Endodermal cell (in vitro differentiated cells): ENCODE measurements at places on chromosomes 6 and 20. TPM values are rescaled to one million over a fixed set of nuclear protein-coding genes. Genes with fewer than 3 reads are reported as not detected.

GRCh38 chr6:114580882-114581281 lies 238.1 kb upstream of the HS3ST5 start:
- no peaks in the 10 kb centered on the region for H3K4me1 ChIP-seq
- H3K27me3 ChIP-seq: no peaks in the 10 kb centered on the region
- no peak overlapping the region for H3K4me3 ChIP-seq
- no peak for DNase-seq

GRM1 gene
- total RNA-seq: 0.57 and 0.59 TPM in 2 replicates

DNA sequence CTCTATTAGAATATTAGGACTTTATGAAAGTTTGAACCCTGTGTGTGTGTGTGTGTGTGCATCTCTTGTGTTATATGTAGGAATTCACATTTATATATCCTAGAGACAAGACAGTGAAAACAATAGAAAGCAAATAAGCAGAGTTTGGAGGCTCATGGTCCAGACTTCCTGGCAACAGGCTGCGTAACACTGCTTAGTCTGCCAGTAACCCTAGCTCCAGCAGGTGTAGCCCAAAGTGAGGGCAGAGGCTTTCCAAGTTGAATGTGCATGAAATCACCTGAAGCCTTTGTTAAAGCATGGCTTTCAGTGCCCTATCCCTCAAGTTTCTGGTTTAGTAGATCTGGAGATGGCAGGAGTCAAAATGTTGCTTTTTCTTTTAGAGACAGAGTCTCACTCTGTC lies 569.9 kb downstream of the KIF16B start:
- no peaks in the 10 kb centered on the region for H3K36me3 ChIP-seq
- H3K27ac ChIP-seq: no peak overlapping the region
- DNase-seq: no peak
- H3K4me1 ChIP-seq: peaks cover 4% of the 10 kb centered on the region
- H3K4me3 ChIP-seq: no peak overlapping the region

DNA sequence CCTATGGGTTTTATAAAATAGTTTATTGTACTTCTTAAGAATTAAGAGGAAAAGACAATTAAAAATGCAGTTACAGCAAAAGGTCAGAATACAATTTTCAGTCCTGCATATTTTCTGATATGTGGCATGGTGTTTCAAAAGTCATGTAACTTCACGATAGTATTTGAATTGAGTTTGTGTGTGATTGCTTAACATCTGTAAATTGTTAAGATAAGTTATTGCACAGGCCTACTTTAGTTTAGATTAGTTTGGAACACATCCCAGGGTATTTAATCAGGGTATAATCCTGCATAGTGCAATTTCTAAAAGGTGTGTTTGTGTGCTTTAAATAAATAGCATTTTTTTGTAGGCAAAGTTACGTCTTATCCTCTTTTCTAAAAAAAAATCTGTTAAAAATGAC lies 289.6 kb downstream of the RIMS1 start:
- no peaks in the 10 kb centered on the region for H3K4me1 ChIP-seq
- H3K27me3 ChIP-seq: peaks cover 14% of the 10 kb centered on the region
- no peaks in the 10 kb centered on the region for H3K36me3 ChIP-seq

DNA sequence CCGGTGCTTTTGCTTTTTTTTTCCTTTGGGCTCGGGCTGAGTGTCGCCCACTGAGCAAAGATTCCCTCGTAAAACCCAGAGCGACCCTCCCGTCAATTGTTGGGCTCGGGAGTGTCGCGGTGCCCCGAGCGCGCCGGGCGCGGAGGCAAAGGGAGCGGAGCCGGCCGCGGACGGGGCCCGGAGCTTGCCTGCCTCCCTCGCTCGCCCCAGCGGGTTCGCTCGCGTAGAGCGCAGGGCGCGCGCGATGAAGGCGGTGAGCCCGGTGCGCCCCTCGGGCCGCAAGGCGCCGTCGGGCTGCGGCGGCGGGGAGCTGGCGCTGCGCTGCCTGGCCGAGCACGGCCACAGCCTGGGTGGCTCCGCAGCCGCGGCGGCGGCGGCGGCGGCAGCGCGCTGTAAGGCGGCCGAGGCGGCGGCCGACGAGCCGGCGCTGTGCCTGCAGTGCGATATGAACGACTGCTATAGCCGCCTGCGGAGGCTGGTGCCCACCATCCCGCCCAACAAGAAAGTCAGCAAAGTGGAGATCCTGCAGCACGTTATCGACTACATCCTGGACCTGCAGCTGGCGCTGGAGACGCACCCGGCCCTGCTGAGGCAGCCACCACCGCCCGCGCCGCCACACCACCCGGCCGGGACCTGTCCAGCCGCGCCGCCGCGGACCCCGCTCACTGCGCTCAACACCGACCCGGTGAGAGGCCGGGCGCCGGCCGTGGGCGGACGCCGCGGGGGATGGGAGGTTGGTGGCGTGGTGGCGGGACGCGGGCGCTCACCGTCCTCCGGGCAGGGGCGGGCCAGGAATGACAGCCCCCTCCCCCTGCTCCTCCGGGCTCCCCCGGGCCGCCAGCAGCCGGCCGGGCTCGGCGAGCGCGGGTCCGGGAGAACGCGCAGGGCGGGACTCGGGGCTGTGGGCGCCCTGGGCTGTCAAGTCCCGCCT lies 606 bp downstream of the ID4 start:
- H3K27me3 ChIP-seq: peaks cover 20% of the 10 kb centered on the region
- peak overlapping the region; percentile 90 for H3K4me3 ChIP-seq
- no peaks in the 10 kb centered on the region for H3K36me3 ChIP-seq
- peak overlapping the region; percentile 71 for H3K27ac ChIP-seq
- peaks cover 14% of the 10 kb centered on the region for H3K4me1 ChIP-seq

DNA sequence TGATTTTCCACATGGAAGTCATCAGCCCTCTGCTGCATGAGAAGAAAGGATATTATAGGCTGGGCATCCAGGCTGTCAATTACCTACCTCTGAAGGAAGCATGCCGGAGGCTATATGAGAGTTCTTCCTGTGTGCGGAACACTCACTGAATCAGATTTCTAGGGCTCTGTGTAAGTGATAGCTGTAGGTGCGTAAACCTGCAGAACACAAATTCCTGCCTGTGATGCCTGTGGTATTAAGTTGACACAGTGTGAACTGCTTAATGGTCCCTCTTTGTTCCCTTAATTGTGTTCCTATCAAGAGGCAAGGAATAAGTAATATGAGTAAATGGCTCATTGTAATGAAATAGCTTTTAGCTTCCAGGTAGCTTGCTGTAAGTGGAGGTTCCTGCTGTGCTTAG lies 103.3 kb downstream of the ANKS1A start:
- H3K4me1 ChIP-seq: peaks cover 6% of the 10 kb centered on the region
- H3K27ac ChIP-seq: no peak overlapping the region
- H3K27me3 ChIP-seq: no peaks in the 10 kb centered on the region
- H3K4me3 ChIP-seq: no peak overlapping the region
